ENCODE measurements at places on chromosomes 16 and 17.

DNA sequence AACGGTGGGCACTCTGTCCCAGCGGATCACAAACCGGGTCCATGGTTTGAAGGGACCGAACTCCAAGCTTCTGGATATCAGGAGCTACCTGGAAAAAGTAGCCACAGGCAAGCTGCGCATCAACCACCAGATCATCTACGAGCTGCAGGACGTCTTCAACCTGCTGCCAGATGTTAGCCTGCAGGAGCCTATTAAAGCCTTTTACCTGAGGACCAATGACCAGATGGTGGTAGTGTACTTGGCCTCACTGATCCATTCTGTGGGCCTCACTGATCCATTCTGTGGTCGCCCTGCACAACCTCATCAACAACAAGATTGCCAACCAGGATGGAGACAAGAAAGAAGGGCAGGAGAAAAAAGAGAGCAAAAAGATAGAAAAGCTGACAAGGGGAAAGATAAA is 6.3 kb upstream of the CEP112 start:
- no peak for DNase-seq

DNA sequence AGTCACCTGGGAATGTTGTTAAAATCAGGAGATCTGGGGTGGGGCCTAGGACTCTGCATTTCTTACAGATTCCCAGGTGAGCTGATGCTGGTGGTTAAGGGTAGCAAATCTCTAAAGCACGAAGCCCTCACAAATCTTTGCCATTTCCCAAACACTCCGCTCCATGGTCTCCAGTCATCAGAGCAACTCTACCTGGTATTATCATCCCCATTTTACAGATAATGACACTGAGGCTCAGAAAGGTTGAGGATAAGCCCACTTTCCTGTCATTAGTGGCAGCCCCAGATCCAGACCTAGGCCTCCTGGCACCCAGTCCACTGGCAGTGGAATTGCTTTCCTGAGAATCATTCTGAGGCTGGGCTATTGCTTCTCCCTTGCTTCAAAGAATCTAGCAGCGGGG is 8.7 kb downstream of the SLC46A1 start:
- no peak for DNase-seq

DNA sequence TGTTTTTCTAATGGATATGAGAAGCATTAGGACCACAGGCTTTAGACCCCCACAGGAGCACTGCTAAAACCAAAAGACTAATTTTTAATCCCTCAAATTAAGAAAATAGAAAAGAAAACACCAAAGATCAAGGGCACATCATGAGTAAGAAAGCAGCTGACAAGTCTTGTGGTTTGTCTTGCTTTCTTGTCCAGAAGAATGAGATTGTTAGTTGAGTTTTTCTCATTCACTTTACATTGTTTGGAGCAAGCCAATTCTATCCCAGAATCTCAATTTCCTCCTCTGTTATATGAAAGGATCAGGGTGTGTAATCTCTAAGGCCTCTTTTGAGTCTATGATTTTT is 899.0 kb downstream of the KCNJ2 start:
- no peak for DNase-seq

DNA sequence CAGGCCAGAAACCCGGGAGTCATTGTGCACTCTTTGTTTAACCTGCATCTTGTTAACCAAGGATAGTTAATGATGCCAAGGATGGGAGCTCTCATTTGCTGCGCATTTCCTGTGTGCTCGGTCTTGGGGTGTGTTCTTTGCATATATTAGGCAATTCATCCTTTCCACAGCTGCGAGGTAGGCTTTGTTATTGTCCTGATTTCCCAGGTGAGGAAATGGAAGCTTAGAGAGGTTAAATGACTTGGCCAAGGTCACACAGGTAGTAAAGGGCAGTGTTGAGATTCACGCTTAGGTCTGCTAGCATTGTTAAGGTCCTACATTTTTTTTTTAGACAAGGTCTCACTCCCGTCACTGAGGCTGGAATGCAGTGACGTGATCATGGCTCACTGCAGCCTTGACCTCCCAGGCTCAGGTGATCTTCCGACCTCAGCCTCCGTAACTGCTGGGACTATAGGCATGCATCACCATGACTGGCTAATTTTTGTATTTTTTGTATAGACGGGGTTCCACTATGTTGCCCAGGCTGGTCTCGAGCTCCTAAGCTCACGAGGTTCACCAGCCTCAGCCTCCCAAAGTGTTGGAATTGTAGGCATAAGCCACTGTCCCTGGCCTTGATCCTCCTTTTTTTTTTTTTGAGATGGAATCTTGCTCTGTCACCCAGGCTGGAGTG is 5.0 kb upstream of the LRRC75A start:
- DNase-seq = no peak

DNA sequence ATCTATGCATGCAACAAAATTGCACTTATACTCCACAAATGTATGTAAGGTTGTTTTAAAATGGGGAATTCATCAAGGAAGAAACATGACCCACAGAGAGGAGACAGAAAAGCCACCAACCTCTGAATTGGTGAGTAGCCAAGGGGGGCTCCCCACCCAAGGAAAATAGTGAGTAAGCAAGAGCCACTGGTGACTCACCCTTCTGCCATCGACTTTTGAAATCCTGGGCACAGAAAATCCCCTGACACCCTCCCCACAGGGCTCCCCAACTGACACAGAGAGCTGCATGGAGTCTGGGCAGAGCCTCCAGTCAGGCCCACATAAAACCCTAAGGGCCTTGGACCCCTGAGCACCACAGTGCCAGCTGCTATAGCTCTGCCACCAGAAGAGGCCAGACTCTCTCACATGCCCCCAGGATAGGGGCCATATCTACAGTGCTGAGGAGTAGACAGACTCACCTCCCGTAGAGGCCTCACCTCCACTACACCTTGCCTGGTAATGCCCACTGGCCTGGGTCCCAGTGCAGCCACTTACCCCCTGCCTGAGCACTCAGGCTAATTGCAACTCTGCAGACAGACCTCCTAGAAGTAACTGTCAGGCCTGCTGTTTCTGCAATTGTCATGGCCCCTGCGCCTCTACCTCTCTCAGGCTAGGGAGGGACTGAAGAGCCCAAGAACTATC is 244.7 kb upstream of the WSB1 start:
- DNase-seq = no peak

DNA sequence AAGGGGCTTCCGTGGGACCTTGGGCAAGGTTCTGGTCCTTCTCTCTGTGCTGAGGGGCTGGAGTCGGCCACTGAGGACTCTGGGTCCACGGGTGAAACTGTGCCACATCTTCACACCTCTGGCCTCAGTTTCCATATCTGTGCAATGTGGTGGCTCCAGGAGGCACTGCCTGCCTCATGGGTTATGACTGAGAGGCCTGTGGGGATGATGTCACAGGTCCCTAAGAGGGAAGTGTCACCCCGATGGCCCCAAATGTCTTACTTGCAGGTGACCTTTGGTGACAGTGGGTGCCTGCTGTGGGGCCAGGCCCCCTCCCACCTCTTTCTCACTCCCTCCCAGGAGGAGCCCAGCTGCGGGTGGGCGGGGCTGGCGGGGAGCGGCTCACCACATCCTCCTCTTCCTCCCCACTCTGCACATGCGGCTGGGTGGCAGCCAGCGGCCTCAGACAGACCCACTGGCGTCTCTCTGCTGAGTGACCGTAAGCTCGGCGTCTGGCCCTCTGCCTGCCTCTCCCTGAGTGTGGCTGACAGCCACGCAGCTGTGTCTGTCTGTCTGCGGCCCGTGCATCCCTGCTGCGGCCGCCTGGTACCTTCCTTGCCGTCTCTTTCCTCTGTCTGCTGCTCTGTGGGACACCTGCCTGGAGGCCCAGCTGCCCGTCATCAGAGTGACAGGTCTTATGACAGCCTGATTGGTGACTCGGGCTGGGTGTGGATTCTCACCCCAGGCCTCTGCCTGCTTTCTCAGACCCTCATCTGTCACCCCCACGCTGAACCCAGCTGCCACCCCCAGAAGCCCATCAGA is at the start of gene IL21R:
IL21R (plus strand) TSS at position 407 of the 801 bp plus-strand sequence. CDS start 27,898 bp downstream, outside the sequence.
- DNase-seq = peak; percentile 75

GRCh38 chr17:53896047-53896446 is 73.3 kb downstream of the KIF2B start:
- DNase-seq = no peak

GRCh38 chr17:81713556-81714411 is 1.7 kb downstream of the SLC25A10 start:
- DNase-seq = no peak

GRCh38 chr16:31354394-31355291 is at the start of gene ITGAX:
TSS of gene ITGAX (plus strand) at chr16:31355176. CDS start at chr16:31355255, 79 bp downstream.
- DNase-seq = peak; percentile 56

- no peak for DNase-seq
Observed at GRCh38 chr17:76048711-76049110, 21.6 kb upstream of the EVPL start.

- no peak for DNase-seq
Observed at GRCh38 chr16:10902999-10903398, 26.0 kb downstream of the CIITA start.

DNA sequence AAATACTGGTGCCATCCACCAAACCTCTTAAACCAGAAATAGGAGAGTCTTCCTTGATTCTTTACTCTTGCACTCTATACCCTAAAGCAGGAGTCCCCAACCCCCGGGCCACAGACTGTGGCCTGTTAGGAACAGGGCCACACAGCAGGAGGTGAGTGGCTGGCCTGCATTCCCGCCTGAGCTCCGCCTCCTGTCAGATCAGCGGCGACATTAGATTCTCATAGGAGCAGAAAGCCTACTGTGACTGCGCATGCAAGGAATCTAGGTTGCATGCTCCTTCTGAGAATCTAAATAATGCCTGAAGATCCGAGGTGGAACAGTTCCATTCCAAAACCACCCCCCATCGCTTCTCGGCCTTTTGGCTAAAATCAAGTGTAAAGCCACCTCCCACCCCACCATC is 30.3 kb upstream of the SRCIN1 start:
- no peak for DNase-seq

DNA sequence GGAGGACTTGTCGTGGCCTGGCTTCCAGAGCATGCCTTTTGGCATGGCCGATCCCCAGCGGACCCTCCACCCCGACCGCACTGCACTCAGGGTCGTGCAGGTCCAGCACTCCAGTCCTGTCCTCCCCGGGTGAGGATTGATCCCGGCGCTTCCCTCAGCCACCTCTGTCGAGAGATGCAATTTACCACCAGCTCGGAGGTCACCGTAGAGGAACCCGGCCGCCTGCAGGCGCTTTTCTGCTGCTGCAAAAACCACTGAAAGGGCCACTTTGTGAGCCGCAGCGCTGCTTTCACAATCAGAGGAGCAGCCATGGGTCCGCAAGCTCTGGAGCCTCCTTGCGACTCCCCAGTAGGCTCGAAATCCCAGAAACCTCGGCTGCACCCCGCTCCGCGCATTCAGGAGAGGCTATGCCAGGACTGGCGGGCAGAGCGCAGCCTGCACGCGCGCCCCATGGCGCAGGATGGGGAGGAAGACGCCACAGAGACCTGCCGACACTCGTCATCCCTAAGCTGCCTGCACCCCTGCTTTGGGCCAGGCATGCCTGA is 134.2 kb downstream of the HS3ST2 start:
- no peak for DNase-seq

- no peak for DNase-seq
Observed at GRCh38 chr17:17572010-17572785, 19.3 kb downstream of the PEMT start.

DNA sequence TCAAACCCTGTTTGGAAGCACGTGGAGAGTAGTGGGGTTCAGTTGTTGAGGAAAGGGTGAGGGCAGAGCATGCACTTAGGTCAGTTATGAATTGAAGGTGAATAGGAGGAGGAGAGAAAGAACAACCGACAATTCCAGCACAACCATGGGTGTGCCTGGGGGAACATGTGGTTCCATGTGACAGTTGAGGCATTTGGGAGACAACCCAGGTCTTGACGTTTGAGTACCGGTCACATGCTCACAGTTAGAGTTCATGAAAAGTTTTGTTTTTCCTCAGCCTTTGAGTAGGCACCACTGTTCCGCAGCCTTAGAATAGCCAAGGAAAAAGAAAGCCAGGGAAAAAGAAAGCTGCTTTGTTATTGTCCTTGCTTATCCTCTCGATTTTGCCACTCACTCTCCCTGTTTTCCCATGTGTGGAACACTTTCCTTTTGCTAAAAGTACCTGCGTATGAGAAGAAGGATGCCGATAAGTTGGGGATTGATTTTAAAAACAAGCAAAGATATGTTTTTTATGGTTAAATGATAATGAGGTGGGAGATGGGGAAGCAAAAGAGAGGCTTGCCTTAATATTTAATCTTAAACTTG is 25.6 kb upstream of the ABCC11 start:
- no peak for DNase-seq

DNA sequence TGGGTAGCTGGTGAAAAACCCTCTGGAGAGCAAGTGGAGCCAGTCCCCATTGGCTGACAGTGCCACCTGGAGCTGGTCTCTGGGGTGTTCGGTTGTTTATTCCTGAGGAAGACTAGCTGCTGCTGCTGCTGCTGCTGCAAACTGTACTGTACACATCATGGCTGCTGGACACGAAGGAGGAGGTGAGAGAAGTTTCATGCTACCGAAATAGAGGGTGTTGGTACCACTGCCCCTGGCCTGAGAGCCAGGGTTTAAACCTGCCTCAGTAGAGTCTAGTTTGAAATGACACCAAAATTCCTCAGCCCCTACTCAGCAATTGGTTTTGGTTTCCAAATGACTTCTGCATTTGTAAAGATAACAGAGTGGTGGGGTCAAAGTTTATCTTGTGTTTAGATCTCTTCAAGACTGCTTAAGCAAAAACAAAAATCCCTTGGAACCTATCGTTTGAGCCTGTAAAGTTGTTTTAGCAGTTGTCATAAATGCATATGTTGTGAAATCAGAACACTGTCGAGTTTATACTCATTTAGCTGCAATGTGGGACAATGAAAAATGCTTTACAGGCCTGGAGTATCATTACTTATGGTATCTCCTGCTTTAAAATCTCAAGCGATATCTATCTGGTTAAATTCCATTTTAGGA is 40.8 kb downstream of the CYB5B start:
- DNase-seq = no peak

DNA sequence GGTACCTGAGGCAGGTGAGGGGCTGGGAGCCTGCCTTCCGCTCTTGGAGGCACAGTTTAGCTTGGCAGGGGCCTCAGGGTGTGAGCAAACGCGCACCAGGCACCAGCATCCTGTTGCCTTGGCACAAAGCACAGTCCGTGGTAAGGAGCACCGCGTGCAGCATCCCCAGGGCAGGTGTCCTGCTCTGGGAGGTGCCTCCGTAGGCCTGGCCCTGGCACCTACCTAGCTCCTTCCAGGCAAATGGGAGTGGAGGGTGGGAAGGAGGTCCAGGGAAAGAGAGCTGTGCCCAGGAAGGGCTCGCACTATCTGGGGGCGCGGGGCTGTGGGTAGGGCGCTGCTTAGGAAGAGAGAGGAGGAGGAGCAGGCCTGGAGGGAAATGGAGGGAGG is 3.1 kb upstream of the GSE1 start:
- no peak for DNase-seq

- DNase-seq = no peak
Observed at GRCh38 chr17:67379251-67379630, 2.2 kb downstream of the PITPNC1 start.

Data from activated CD4-positive, alpha-beta T cell treated with anti-CD3 and anti-CD28 coated beads for 24 hours (primary cell).